Activated naive CD4-positive, alpha-beta T cell treated with Interleukin-2 at 50 U/mL for 16 hours (primary cell): ENCODE measurements at places on chromosomes 6 and 20.

DNA sequence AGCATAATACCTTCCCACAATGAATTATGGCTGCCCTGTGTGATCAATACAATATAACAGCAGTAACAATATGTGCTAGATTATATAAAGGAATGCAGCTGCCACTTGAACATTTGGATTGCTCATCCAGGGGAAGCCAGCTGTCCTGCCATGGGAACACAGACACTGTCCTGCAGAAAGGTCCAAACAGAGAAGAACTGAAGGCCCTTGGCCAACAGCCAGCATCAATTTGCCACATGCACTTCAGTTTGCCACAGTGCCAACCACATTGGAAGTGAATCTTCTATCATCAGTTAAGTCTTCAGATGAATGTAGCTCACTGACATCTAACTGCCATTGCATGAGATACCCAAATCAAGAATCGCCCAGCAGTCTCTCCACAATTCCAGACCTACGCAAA lies 332.4 kb downstream of the PRKN start:
- no peak for DNase-seq

DNA sequence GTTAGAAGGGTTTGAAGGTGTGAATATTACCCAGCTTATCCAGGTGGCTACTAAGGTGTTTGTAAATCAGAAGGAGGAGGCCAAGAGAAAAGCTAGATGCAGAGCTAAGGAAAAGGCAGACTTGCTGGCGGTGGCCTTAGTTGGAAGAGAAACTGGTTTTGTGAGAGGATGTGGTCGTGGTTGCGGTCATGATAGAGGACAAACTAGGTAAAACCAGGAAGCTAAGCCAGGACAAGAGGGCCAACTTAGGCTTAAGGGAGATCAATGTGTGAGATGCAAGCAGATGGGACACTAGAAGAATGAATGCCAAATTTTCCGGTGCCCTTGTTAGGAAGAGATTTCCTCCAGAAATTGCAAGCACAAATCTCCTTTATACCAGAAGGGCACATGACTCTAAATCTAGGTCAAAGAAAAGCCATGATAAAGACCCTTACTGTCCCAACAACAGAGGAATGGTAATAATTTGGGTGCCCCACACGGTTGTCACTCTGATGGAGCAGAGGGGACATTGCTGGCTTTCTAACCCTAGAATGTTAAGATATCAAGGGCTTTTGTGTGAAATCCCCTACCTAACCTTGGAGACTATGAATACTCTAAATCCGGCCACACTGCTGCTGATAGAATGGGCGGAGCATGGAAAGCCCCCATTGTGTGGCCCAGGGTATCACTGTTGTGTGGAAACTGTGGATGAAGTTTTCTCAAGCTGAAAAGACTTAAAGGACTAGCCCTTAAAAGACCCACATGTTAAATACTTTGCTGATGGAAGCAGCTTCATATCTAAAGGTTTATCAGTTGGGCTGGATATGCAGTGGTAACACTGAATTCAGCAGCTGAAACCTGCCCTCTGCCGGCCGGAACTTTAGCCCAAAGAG lies 7.8 kb downstream of the IL22RA2 start:
- peak; percentile 58 for DNase-seq

GRCh38 chr6:14585689-14586088 lies 468.1 kb downstream of the CD83 start:
- no peak for DNase-seq

GRCh38 chr20:62051144-62051543 lies 14.5 kb downstream of the TAF4 start:
- DNase-seq = no peak

DNA sequence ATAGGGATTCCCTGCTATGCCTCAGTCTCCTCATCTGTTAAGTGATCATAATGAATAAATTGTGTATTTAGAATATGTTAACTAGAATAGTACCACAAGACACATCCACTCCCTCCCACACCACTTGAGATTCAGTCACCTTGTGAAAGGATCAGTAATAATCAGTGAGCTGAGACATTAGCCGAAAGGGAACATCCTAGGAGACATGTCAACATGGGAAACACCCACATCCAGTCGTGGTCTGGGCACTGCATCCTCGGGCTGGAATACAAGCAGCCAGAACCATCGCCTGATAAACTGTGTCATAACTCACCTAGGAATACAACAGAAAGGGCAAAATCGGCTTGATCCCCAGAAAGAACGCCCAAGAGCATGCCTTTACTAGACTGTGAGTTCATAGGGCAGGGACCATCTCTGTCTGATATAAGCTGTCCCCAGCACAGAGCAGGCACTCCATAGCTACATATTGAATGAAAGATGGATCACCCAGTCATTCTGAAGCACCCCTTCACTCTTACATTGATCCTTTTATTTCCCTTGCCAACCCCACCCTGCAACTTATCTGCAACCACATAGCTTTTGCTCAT lies 23.9 kb downstream of the RIPOR2 start:
- no peak for DNase-seq

DNA sequence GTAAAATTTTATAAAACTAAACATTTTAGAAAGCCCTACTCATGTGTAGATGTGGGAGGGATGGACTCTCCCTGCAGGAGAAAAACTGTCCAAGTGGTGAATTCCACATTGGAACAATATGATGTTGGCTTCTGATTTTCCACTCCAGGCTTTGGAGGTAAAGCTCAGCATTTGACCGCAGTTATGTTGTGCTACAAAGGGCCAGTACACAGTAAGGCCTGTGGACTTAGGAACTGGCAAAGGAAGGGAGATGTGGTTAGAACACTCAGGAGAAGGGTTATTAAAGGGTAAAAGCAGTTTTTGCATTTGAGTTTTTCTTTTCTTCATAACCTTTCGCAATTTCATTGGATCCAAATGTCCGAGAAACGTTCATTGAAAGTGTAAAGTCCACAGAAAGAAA lies 150.3 kb upstream of the SASH1 start:
- DNase-seq = no peak

DNA sequence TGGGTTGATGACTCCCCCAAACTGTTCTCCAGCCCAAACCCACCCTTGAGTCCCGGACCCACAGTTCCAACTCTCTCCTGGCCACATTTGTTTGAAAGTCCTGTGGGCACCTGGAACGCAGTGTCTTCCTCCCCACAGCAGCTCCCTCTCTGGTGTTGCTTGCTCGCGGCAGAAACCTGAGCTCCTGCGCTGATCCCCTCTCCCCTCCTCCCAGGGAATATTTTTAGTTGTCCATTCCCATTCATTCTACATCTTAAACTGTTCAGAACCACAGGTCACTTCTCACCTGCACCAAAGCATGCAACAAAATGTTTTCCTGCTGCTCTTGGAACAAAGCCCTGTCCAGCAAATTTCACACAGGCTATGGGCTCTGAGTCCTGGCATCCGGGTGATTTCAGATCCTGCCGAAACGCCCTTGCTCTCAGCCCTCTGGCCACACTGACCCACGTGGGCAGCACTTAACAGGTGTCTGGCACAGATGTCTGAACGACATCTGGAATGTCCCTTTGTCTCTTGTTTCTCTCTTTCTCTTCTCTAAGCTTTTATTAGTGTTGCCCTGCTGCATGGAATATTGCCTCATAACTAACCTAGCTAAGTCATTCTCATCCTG lies 27.0 kb upstream of the PMEPA1 start:
- no peak for DNase-seq

GRCh38 chr6:129105793-129106192 lies 222.9 kb downstream of the LAMA2 start:
- no peak for DNase-seq

GRCh38 chr6:166578536-166579236 lies 7.8 kb downstream of the RAMACL start:
- no peak for DNase-seq

DNA sequence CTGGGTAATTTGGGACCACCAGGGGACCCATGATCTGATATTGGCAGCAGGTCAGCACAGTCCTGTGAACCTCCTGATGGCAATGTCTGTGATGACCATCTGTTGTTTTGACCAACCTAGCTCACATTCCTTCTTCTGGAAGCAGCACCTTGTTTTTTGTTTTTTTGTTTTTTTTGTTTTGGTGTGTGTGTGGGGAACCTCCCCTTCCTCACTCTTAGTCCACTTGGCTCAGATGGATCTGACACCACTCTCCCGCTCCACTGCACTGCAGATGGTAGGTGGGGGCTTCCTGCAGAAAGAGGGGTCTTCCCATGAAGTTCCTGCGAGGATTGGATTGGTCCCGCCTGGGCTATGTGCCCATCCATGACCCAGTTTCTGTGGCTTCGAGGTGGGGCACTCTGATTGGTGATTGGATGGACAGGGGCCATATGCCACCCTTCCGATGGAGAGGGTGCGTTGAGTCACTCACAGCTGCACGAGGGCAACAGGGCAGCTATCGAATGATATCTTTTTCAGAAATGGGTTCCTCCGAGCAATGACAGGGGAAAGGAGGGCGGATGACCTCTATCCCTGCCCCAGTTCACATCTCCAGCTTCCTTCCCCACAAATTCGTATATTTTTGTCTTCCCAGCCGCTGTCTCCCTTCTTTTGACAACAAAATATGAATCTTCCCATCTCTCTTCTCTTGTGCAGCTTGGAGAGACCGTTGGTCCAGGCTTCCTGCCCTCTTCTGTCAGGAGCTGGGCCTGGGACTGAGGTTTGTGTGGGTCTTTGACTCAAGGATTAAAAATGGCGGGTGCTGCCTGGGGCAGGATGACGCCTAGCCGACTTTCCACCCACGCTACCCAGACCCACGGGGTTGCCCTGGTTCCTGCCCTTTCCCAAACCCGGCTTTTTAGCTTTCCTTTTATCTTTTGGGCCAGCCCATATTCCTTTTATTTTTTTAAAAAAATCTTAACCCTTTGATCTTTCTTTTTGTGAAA lies 132.1 kb upstream of the KCNG1 start:
- DNase-seq = no peak

DNA sequence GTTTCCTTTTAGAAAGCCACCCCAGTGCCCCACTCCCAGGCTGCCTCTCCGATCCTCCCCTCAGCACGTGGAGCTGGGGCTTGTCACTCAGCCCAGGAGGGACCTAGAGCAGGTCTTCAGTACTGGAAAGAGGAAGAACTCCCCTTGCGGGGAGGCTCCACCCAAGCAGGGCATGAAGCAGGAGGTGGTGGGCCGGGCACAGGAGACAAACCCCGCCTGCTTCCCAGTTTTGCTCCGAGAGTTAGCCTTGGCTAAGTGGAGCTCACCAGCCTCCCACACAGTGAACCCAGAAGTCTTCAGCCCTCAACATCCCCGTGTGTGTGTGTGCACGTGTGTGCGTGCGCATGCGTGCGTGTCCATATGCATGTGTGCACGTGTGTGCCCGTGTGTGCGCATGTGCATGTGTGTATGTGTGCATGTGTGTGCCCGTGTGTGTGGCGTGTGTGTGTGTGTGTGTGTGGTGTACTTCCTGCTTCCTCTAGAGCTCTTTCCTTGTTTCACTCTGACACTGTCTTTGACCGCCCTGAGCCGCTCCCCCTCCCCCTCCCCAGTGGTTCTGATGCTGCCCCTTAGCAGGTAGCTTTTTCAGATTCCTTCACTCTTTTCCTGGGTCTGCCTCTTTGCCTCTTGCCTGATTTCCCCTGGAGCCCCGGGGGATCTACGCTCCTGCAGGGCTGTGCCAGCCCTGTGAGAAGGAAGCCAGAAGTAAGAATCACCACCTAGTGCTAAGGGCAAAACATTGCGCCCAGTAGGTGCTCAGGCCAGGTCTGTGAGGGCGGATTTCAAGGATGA lies 239.8 kb downstream of the CDC5L start:
- DNase-seq = no peak

- no peak for DNase-seq
Measured at GRCh38 chr6:14468647-14469321, 351.2 kb downstream of the CD83 start.

DNA sequence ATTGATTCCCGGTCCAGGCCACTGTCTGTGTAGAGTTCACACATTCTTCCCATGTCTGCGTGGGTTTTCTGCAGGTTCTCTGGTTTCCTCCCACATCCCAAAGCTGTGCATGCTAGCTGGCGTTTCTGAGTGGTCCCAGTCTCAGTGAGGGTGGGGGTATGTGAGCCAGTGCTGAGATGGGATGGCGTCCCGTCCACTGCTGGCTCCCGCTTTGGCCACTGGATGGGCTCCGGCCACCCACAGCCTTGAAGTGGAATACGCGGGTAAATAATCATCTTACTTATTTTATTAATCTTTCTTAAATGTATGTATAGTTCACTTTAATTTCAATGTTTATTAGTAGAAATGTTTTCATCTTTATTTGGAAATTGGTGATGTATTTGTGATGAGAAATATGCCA lies 343.5 kb upstream of the MANEA start:
- no peak for DNase-seq

- no peak for DNase-seq
Measured at GRCh38 chr20:845941-846893, 12.7 kb downstream of the FAM110A start.

- no peak for DNase-seq
Measured at GRCh38 chr6:32855467-32856174, 1.6 kb downstream of the PSMB9 start.

- DNase-seq = no peak
Measured at GRCh38 chr6:148423133-148423532, 80.5 kb downstream of the SASH1 start.

DNA sequence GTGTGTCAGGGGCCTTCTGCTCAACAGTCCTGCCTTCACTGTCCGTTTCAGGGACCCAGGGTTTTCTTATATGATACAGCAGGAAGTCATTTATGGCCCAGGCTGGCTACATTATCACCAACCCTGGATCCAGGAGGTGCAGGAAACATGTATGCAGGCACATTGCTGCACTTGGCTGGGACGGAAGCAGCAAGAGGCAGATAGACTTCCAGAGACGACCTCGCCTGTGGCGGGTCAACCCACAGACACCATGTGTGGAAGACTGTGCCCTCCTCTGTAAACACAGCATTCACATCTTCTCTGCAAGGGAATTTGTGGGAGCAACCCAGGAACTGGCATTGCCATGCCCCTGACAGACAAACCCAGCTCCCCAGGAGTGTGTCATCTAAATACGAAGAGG lies 43.7 kb downstream of the TBC1D7 start:
- DNase-seq = no peak

DNA sequence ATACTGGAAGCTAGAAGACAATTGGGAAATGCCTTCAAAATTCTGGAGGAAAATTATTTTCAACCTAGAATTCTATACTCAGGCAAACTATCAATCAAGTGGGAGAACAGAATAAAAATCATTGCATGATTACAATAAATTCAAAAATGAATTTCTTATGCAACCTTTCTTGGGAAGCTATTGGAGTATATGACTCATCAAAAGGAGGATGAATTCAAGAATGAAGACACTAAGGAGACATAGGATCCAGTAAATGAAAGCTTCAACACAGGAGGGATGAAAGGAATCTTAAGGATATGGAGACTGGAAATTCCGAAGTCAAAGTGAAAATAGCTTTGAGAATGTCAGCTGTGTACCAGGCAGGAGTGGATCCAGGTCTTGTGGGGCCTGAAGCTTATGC lies 12.6 kb upstream of the UBR2 start:
- no peak for DNase-seq

DNA sequence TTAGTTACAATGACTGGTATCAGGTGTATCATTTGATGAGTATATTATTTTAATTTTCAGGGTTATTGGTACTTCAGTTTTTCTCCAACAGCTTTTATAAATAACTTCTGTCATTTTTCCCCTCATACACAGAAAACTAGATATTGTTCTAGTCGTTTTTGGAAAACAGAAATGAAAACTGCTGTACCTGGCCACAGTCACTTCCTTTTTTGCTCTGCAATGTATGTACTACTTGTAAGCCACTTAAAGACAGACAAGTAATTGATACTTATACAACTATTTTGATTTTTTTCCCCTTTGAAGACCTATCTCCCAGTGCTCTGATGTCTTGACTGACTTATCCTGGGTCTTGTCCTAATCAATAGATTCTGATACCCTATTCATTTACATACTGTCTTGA lies 218.6 kb upstream of the RUNX2 start:
- no peak for DNase-seq

GRCh38 chr6:161074496-161075121 lies 83.0 kb downstream of the MAP3K4 start:
- no peak for DNase-seq

- DNase-seq = no peak
Measured at GRCh38 chr6:41644297-41644879, 6.1 kb downstream of the MDFI start.
